ENCODE measurements at places on chromosomes 2 and 18. TPM values are rescaled to one million over a fixed set of nuclear protein-coding genes. Genes with fewer than 3 reads are reported as not detected.

DNA sequence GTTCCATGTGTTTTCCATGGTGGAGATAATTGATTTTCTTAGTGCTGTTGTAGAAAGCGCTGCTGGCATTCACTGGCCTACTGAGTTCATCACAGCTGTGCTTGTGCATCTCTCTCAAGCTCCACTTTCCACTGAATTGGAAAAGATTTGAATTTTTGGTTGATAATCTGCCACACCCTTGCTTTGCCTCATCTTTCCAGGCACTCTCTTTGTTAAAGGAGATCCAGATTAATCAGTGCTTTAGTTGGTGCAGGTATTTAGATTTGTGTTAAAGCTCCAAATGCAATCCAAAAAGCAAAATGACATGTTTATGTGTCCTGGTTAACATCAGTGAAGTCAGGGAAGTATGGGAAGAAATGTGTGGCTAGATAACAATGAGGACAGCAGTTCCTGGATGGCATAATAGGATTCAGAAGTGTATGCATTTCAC lies 2.7 kb upstream of the COL3A1 start:
- DNase-seq: no peak

- DNase-seq: peak; percentile 70
These were observed at the start of gene HNMT for GRCh38 chr2:137964066-137964858. TSS of gene HNMT (plus strand) at chr2:137964473. CDS start at chr2:137964492, 19 bp downstream.

The SLC4A5 gene
- 2.1 TPM for total RNA-seq

GRCh38 chr2:121006743-121007489 lies 271.2 kb downstream of the GLI2 start:
- no peak for DNase-seq

The LINC00305 gene
- not detected for total RNA-seq

The ANKRD62 gene
- 0.17 TPM for total RNA-seq

GRCh38 chr2:72983500-72984161 lies 66.3 kb downstream of the EMX1 start:
- peak; percentile 52 for DNase-seq

The SPDYA gene
- 1.1 TPM for total RNA-seq

DNA sequence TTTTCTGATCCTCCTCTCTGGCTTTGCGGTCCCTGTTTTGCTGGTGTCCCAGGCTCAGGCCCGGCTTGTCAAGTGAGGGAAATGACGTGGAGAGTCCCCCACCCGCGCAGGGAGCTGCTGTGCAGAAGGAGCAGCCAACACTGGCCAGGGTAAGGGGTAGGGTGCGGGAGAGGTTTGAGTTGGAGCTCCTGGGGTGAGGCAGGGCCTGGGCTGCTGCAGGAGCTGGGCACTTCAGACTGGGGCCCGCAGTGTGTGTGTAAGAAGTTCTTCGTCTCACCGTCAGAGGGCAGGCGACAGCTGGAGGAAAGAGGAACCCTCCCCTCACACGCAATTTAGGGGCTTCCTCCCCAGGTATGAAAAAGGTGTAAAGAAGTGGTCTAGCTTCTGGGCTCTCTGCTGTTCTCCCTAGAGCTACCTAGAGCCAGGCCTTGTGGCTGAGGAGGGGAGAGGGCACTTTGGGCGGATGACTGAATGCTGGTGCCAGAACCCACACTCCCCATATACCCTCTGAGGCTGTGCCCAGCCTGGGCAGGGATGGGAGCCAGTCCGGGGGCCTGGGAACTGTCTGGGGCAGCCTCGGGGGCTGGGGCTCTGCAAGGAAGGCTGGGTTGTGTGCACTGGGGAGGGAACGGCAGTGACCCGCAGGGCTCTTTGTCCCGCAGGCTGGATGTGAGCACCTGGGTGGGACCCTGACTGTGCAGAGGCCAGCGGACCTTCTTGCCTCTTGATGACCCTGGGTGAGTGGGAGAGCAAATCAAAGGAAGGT lies 11.8 kb downstream of the CELF4 start:
- DNase-seq: peak; percentile 21

GRCh38 chr2:72827966-72828646 lies 2.3 kb upstream of the EXOC6B start:
- DNase-seq: no peak

The HOXD1 gene
- 5.9 TPM for total RNA-seq

The KIF1A gene
- total RNA-seq: 1.5 TPM

- DNase-seq: no peak
These were observed 280.5 kb downstream of the AGAP1 start for GRCh38 chr2:235774153-235774870.

The MC2R gene
- not detected for total RNA-seq

- no peak for DNase-seq
These were observed 639 bp downstream of the MAIP1 start for GRCh38 chr2:199956062-199956380.

DNA sequence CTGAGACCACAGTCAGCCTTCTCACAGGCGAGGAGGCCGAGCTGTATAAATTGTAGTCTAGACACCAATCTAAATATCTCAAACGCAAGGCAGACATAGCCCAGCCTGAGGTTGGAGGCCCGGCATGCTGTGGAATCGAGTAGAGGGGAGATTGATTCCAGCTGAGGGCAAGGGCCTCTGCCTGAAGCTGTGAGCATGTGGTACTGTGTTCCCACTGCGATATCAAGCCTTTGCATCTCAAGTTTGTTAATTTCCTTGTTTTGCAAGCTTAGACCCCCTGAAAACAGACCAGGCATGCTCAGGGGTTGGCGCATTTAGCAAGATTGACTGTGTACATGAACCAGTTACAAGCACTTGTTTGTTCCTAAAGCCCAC lies 65.1 kb upstream of the FOSL2 start:
- no peak for DNase-seq

The LDLRAD4 gene
- total RNA-seq: 37.4 TPM

DNA sequence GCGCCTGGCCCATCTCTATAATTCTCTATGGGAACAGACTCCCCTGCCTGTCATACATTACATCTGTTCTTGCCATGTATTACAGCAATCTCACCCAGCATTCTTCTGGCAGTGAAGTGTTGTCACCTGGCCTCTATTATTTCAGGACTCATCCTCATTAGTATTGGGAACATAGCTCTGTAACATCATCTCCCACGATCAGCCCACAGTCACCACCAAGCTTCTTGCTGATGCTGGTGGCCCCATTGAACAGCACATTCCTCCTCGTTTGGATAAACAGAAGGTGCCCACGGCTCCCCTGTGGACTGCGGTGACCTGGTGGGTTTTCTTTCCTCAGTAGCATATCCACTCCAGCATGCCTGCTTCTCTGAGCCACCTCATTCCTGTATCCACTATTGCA lies 21.5 kb downstream of the CHCHD5 start:
- no peak for DNase-seq

The MBP gene
- 47.4 TPM for total RNA-seq

DNA sequence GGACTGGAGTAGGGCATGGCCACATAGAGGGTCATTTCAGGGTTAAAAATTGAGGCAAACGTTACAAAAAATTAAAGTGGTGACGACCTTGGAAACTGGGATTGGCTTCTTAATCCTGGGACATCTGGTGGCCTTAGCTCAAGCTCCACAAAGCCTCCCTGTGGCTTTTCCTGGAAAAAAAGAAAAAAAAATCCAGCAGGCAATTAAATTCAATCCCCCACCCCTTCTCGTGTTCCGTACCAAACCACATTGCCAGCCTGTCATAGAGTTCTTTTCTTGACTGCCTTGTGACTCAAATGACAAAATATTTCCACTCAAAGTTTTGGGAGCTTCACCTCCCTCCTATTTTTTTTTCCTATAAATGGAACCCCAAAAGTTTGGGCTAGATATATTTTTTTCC lies 195.6 kb downstream of the HRH4 start:
- DNase-seq: no peak

The OSR1 gene
- total RNA-seq: 0.69 TPM

DNA sequence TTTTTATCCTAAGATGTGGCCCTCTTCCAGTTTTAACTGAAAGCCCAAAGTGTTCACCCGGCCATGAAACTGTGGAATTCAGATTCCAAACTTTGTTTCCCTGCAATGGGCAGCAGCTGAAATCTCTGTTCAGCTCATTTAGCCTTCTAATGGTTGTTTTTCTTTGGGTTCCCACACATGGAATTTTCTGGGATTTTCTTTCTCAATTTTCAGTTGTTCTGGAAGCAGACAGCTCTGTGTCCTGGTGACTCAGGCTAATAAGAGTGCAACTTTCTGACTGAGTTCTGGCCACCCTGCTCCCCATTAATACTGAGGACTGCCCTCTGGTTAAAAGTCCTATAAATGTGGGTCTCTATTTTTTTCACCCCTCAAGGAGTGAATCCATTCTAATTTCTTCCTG lies 78.5 kb downstream of the PMS1 start:
- DNase-seq: no peak

DNA sequence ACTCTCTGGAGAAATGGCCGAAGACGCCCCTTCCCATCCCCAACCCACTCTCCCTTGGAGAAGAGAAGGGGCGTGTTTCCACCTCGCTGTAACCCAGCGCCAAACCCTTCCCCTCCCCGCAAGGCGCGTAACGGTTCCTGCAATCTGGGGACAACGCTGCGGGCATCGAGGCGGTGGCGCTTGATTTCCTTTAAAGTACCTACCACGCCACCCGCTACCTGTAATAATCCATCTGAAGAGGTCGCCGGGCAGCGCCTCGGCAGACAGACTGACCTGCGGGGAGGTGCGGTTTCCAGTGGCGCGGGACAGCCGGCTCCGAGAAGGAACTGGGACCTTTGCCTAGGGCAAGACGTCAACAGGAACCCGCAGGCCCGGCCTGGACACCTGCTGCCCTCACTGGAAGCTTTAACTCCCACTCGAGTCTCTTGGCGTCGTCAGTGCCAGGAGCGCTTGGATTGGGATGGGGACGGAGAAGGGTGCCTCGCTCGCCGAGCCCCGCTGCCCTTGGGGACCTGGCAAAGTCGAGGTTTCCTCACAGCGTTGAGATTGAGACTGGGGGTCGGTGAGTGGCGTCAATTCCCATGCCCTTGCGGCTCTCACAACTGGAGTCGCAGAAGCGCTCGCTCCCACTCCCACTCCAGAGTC lies at the start of gene CYP1B1:
TSS of gene CYP1B1 (minus strand) at position 645 of the 645 bp plus-strand sequence. CDS start 763 bp downstream, outside the sequence.
- DNase-seq: peak; percentile 53

- DNase-seq: no peak
These were observed 150.5 kb downstream of the MBP start for GRCh38 chr18:76982038-76982437.

GRCh38 chr2:138059487-138060300 lies 95.4 kb downstream of the HNMT start:
- DNase-seq: no peak

DNA sequence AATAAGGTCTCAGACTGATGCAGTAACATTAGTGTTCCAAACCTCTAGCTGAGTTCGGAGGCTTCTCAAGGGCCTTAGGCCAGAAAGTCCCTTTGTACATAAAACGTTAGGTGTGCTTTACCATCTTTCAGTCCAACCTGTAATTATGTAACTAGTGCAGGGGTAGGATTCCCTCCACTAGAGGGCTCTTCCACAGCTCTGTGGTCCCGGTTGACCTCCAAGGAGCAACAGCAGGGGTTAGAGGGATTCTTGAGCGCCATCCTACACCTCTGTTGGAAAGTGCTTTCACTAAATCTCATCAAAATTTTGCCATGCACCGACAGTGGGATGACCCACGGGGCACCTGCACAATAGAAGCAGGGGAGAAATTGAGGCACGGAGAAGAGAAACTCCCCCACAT lies 155.8 kb upstream of the LRP1B start:
- peak; percentile 16 for DNase-seq

The HAAO gene
- 38.4 TPM for total RNA-seq

The GLI2 gene
- total RNA-seq: 7.3 TPM

DNA sequence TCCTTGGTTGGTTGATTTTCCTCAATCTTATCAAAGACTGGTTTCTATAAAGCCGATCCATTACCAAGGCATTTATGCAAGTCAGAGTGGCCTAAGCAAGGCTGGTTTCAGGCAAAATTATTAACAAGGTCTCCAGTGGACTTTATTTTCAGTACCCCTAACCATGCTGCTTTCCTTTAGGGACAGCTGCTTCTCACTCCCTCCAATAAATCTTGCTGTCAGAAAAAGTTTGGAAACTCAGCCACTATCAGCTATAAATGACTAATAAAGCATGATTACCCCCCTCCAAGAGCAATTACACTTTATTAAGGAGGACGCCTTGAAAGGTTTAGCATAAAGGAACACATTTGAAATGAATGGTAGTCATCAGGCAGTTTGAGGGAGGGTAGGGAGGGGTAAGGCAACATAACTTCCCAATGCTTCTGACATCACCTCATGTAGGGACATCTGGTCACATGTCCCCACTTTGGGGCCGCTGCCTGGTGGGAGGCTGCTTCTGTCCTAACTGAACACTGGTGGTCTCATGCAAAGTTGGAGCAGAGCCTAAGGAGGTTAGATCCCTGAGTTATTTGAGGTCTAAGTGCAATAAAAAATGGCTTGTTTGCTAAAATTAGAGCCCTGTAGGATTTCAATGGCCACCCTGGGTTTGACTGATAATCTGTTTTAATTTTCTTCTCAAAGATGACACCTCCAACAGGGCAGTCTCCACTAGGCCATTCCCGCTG lies 58.0 kb upstream of the TMEM178A start:
- DNase-seq: no peak

- no peak for DNase-seq
These were observed 11.9 kb downstream of the CLK1 start for GRCh38 chr2:200852605-200853004.

- no peak for DNase-seq
These were observed 77.8 kb downstream of the ANTXR1 start for GRCh38 chr2:69090820-69091219.
